NCI-H446 treated with DMSO at 0.1 percent for 48 hours (cell line): ENCODE measurements at places on chromosomes 2 and 18.

- peak; percentile 33 for DNase-seq
These were observed 158.0 kb upstream of the KLHL14 start for GRCh38 chr18:32930695-32931301.

GRCh38 chr2:1647417-1648240 lies 96.7 kb downstream of the PXDN start:
- DNase-seq = no peak

GRCh38 chr2:219082332-219082958 lies 21.7 kb upstream of the IHH start:
- DNase-seq = no peak

GRCh38 chr2:74027496-74027895 lies 42.8 kb downstream of the TET3 start:
- no peak for DNase-seq

DNA sequence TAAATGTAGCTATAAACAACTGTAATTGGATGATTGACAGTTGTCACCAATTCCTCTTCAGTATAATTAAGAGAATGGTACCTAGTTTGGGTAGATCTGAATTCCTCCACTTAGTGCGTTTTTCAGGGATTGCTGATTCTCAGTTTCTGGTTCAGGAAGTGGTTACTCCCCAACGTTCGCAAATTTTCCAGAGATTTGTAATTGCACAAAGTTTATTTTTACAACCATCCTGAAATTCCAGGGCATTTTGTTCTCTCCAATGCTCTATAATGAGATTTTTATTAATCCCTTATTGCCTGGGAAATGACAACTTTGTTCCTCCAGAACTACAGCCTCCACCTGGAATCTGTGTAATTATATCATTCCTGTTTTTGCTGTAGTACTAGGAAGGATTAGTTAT lies 710.6 kb upstream of the ZEB2 start:
- DNase-seq = no peak

DNA sequence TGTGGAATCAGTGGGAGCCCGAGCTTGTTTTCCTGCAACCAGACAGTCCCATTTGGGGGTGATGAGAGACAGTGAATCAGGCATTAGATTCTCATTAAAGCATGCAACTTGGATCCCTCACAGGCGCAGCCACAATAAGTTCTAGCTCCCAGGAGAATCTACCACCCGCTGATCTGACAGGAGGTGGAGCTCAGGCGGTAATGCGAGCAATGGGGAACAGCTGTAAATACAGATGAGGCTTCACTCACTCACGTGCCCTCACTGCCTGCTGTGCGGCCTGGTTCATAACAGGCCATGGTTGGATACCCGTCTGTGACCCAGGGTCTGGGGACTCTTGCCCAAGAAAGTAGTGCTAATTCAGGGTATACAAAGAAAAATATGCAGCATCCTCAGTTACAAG lies 144.8 kb upstream of the RGPD4 start:
- DNase-seq = no peak

DNA sequence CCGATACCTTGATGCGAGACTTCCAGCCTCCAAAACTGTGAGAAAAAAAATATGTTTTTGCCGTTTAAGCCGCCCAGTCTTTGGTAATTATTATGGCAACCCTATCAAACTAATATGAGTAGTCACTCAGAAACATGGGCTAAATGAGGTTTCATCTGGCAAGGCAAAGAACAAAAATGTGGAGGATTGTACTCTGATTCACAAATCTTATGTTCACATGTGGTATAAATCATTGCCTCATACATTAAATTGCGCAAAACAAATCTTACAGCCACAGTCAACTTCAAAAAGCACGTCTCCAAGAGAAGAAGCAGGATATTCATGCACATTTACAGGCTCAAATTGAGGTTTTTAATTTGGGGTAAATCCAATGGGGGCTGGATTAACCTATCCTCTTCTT lies 1435.4 kb upstream of the LRRTM1 start:
- no peak for DNase-seq

GRCh38 chr2:232539298-232540231 lies at the start of gene CHRNG:
TSS of gene CHRNG (plus strand) at chr2:232539692. CDS start at chr2:232539748, 56 bp downstream.
- no peak for DNase-seq

DNA sequence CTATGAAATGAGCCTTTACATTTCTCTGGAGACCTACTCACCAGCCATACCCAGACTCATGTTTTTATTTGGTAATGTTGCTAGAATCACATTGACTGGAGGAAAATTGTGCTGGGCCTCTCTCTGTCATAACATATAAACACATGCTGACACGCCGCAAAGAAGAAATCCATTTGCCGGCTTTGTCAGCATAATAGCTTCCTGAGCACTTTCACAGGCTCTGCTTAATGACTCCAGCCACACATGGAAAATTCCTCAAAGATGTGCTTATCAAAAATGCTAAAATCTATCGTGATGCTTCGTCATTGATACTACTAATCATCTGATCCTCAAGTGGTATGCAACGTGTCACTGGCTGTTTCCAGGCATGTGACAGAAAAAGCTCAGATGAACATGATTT lies 63.1 kb downstream of the RND3 start:
- DNase-seq = no peak

DNA sequence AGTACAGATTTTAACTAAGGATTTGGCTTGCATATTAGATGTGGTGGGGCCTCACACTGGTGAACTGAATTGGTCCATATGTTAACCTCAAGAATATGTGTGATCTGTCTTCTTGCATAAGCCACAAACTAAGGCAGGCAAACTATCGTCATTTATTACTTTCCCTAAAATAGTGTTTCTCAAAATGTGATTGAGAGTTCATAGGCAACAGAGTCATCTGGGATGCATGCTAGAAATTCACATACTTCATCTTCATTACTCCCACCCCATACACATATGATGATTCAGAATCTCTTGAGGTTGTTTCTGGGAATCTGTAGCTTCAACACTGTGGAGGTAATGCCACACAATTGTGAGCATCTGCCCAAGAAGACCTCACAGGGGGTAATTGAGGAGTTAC lies 822.8 kb upstream of the CDH2 start:
- DNase-seq = no peak

GRCh38 chr2:71281950-71282349 lies 49.6 kb upstream of the ZNF638 start:
- DNase-seq = no peak

GRCh38 chr18:46253498-46253897 lies 149.3 kb downstream of the HAUS1 start:
- DNase-seq = no peak

DNA sequence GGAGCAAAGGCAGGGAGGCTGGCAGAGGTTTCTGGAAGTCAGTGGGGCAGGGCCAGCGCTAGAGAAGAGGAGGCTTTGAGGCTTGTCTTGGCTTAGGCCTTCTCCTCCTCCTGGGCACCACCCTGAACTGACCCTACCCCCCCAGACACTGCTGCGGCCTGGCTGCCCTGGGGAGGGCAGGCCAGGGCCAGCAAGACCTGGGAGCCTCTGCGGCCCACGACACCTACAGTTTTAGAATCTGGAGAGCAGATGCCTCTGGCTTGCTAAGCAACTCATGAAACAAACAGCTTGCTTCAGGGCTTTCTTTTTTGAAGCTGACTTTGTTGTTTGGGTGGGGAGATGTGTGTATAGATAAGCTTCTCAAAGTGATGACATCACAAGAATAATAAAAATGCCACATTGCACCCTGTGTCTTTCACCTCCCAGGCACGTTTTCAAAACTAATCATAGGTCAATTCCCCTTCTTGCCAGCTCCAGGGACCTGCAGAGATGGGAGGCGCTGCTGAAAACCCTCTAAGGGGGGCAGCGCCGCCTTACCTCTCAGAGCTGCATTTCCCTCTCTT lies 46.2 kb upstream of the SMAD7 start:
- no peak for DNase-seq

- DNase-seq = no peak
These were observed 259.6 kb downstream of the NUP35 start for GRCh38 chr2:183383854-183384253.

- no peak for DNase-seq
These were observed 157.5 kb upstream of the CAVIN2 start for GRCh38 chr2:192004188-192004963.

DNA sequence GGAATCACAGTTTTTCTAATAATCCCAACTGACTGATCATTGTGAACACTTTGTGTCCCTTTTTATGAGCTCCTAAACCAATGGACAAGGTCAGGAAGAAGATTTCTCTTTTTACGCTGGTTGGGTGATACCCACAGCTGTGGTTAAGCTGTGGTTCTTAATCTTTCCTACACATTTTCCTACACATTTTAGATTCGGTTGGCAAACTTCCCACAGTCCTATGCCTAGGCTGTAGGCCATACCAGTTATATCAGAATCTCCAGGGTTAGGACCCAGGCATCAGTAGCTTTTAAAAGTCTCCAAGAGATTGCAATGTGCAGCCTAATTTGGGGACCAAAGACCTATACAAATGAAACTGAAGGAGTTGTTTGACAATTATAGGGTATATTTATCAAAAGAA lies 203.0 kb downstream of the SP3 start:
- DNase-seq = no peak

DNA sequence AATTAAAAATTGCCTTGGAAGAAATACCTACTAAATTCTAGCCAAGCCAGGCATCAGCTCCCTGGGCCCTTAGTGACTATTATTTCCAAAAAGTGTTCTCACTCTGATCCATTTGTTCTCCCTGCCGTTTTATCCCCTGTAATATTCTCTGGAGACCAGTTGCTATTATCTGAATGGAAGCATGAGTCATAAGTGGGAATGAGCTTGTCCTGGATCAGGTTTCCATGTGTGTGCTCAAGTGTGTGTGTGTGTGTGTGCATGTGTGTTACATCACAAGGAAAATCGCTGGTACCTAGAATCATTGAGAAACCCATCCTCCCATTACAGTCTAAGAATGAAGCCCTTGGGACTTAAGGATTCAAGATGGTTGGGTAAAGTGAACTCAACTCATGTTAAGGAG lies 130.3 kb upstream of the CXCR4 start:
- DNase-seq = peak; percentile 53

- no peak for DNase-seq
These were observed 68.8 kb downstream of the EMX1 start for GRCh38 chr2:72985891-72986683.

- no peak for DNase-seq
These were observed 53.3 kb downstream of the KCTD18 start for GRCh38 chr2:200456567-200456966.

DNA sequence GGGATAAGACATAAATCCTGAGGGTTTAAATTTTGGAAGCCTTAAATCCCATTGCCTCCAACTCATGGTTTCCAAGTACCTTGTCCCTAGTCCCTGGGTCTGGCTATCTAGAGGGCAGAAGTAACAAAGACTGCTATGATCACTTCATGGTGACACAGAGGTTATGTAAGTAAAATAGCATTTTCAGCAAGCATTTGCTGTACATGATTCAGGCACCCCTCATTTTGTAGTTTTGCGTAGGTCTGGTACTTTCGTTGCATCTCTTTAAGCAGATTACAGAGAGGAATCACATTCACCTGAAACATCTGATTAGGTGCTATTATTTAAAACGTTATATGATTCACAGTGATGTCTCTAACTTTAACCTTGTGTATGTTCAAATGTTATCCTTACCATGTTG lies 480.1 kb downstream of the XIRP2 start:
- no peak for DNase-seq

GRCh38 chr2:69608109-69608508 lies 35.4 kb downstream of the AAK1 start:
- DNase-seq = no peak

- no peak for DNase-seq
These were observed 555.7 kb downstream of the DSC3 start for GRCh38 chr18:30486856-30487255.

- no peak for DNase-seq
These were observed at the start of gene CTAGE1 for GRCh38 chr18:22417496-22418188. TSS of gene CTAGE1 (minus strand) at chr18:22417915. CDS start at chr18:22417811, 104 bp downstream.

DNA sequence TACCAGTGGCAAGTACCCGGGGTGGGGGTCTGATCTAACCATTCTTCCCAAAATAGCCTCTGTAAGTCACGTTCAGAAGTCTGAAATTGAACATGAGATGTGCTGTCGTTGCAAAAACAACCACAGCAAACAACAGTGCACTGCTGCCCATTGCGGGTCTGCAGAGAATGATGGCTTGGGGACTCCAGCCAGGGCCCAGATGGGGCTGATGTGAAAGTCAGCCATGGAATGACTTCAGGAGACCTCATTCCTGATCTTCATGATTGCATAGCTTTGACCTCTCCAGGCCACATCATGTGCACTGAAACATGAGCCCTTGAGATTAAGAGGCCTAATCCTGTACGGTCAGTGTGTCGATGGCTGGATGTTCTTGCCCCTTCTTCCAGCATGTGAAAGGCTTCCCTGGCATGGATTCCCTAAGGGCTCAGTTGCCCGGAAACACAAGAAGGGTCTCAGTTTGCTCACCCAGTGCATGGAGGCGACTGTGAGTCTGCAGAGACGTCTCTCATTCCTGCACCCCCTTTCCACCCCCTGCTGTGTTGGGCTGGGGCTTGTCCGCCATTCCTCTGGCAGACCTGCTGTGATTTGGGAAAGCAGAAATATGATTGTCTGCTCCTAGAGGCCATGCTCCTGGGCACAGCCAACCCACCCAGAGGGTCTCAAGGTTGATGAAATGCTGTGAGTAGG lies 191.6 kb downstream of the SEPTIN10 start:
- no peak for DNase-seq

- DNase-seq = no peak
These were observed 234.3 kb downstream of the CLIP4 start for GRCh38 chr2:29349316-29350030.

- no peak for DNase-seq
These were observed 74.7 kb downstream of the PRKCE start for GRCh38 chr2:45726188-45726587.

DNA sequence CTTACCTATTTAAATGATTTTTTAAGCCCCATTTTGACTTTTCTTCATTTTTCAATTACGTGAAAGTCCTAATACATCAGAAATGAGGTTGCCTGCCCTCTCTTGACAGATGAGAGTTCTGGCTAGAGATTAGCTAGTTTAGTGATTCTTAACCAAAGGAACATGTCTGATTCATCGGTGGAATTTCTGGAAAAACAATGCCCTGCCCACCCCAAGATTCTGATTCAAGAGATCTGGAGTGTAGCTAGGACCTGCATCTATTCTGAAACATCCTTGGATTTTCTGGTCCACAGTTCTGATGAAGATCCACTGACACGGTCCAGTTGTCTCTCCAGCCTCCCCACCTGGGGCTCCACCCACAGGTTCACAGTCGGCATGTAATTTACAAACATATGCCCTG lies 111.2 kb downstream of the KLF7 start:
- no peak for DNase-seq

DNA sequence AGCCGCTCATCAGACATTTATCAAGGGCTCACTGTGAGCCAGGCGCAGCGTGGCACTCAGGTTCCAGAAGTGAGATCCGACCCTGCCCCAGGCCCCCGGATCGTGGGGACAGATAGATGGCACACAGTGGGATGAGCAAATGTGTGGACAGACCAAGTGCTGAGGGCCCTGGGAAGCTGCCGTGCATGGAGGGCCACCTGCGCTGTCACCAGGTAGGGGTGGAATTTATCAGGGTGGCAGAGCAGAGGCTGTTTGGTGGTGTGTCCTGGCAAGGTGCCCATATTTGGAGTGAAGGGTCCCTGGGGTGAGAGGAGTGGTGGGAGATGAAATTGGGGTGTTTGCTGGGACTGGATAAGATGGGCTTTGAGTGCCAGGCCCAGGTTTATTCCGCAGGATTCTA lies 92.8 kb upstream of the HS6ST1 start:
- no peak for DNase-seq

GRCh38 chr2:201654616-201655384 lies 11.5 kb upstream of the TMEM237 start:
- no peak for DNase-seq
